ENCODE measurements at places on chromosomes 13 and 19.
A peak's percentile ranks its signal among the peaks of the same experiment; 100 is the strongest.

- peak; percentile 81 for DNase-seq
Observed at GRCh38 chr19:48720613-48721296, 1.2 kb upstream of the MAMSTR start.

- DNase-seq = peak; percentile 45
Observed at GRCh38 chr19:4352701-4353121, 9.3 kb downstream of the MPND start.

- DNase-seq = no peak
Observed at GRCh38 chr19:30133803-30134202, 191.8 kb downstream of the URI1 start.

DNA sequence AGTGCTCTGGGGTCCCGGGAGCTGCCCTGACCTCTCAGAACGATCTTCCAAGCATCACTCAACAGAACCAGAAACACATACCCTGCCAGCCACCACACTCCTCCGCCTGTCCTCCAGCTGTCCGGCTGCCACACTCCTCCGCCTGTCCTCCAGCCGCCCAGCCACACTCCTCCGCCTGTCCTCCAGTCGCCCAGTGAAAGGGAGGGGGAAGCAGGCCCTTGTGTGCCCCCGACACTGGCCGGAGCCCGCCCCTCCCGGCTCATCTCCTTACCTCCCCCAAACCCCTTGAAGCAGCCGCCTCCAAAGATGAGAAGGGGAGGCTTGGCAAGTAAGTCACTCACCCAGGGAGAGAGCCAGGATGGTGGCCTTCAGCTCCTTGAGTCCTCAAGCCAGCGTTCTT is 40.2 kb downstream of the STK24 start:
- DNase-seq = no peak

GRCh38 chr19:48121909-48122371 is 11.3 kb upstream of the PLA2G4C start:
- no peak for DNase-seq
